Nucleus accumbens (tissue), 56 donors: ENCODE measurements at places on chromosomes 2 and 18.

- DNase-seq: no peak
Measured at GRCh38 chr2:159807183-159808031, 9.4 kb upstream of the CD302 start.

DNA sequence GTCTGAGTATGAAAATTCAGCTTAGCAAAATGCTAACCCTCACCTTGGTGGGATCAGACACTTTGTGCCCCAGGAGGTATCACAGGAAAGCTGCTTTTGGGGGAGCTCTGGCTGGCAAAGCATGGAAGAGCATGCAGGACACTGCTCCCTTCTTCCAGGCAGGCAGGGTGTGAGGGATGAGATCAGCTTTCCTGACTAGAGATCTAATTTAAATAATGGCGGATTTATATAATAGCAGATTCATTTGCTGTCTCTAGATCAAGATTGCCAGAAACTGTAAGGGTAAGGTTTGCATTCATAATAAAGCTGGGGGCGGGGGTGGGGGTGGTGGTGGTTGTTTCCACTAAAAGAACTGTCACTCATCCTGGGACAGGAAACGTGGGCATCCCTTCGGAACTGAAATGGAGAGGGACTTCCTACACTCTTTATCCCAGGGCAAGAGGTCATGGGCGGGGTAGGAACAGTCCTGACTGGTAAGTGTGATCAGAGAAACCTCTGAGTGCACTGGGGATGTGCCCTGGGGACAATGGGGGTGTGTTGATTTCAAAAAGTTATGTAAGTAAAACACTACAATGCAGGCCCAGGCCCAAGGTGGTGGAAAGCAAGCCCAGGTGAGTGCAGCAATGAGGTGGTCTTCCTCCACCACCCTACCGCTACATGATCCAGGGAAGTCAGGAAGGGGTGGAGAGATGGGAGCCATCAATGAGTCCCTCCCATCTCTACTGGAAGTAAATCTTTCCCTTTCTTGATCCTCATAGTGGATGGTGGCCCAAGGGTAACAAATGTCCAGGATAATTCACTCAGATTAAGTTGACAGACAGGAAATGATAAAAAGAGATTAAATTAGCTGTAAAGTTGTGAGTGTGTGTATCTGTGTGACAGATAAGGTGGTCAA is 171.4 kb upstream of the SERPINE2 start:
- DNase-seq: no peak

DNA sequence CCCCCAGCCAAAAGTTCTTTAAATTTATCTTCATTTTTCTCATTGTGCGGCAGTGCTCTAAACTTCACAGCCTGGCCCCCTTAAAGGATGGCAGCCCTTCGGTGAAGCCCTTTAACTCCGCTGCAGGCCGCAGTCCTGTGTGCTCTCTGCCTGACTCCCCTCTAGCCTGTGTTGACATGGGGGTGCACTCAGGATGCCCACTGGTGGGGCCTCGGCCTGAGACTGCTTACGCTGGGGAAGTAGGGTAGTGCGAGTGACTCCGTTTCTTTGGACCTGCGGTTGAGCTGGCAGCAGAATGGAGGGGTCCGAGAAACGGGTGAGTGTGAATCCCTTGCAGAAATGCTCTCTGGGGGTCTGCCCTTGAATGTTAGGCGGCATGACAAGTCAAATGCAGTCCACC is 5.6 kb downstream of the RAB12 start:
- no peak for DNase-seq

- DNase-seq: no peak
Measured at GRCh38 chr2:110718990-110719389, 13.4 kb upstream of the ACOXL start.

DNA sequence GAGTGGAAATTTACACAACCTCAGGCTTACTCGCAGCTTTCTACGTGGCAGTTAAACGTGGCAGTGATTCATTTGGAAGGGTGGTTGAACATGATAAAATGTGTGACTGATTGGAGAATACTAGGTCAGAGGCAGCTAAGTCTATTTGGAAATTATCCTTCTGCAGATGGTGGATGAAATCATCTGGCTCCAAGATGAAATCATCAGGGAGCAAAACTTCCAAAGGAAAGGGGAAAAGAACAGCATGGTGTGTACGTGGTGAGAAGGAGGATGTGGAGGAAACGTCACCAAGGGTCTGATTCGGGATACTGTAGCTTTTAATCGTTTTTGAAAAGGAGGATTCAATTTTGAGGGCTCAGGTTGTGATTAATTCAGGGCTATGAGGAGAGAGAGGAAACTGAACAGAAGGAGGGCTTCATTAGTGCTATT is 47.9 kb downstream of the COL3A1 start:
- no peak for DNase-seq

- DNase-seq: no peak
Measured at GRCh38 chr18:44568986-44569385, 111.7 kb upstream of the SETBP1 start.

DNA sequence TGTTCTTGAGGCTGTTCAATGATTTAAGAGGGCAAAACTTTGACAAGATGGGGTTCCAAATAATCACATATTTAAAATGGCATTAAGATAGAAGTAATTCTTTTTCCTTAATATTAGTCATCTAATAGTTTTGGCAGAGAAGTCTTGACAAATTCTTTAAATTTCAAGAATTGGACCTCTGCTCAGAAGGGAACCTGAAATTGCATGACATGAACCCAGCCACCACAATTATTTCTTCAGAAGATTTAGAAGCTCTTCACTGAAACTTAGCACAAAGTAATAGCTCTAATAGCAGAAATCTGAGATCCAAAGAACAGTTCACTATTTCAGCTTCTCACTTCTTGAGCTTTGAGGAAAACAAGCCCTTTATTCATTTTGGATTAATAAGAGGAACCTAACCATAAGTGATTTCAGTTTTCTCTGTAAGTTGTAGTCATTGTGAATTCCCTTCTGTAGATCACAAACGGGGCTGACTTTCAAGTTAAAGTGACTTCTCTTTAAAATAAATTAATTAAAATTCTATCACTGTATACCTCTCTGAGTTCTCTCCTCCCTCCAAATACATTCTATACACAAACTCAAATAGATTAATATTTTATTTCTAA is 100.6 kb upstream of the ITGA4 start:
- no peak for DNase-seq

DNA sequence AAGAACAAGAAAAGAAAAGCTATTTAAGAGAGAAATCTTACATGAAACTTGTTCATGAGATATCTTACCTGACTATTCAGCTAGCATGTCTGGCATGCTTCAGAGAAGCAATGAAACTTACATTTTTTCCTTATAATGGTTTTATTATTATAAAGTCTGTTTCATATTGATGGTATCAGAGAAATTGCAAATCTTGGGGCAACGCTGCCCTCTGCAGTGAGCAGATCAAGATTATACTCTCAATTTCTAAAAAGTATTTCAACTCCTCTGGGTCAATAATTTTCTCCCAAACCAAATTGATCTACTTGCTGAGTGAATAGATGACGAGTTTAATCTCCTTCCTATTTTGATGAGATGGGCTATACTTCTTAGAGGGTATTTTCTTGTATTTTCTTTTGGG is 235.6 kb downstream of the NUP35 start:
- DNase-seq: no peak

- no peak for DNase-seq
Measured at GRCh38 chr2:45285311-45285710, 276.1 kb upstream of the SIX2 start.

DNA sequence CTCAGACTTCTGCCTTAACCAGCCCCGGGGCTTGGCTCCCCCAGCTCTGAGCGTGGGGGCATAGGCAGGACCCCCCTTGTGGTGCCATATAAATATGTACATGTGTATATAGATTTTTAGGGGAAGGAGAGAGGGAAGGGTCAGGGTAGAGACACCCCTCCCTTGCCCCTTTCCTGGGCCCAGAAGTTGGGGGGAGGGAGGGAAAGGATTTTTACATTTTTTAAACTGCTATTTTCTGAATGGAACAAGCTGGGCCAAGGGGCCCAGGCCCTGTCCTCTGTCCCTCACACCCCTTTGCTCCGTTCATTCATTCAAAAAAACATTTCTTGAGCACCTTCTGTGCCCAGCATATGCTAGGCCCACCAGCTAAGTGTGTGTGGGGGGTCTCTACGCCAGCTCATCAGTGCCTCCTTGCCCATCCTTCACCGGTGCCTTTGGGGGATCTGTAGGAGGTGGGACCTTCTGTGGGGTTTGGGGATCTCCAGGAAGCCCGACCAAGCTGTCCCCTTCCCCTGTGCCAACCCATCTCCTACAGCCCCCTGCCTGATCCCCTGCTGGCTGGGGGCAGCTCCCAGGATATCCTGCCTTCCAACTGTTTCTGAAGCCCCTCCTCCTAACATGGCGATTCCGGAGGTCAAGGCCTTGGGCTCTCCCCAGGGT is 5.5 kb downstream of the CTDSP1 start:
- no peak for DNase-seq

GRCh38 chr2:176931588-176932563 is 280.7 kb upstream of the HNRNPA3 start:
- no peak for DNase-seq

DNA sequence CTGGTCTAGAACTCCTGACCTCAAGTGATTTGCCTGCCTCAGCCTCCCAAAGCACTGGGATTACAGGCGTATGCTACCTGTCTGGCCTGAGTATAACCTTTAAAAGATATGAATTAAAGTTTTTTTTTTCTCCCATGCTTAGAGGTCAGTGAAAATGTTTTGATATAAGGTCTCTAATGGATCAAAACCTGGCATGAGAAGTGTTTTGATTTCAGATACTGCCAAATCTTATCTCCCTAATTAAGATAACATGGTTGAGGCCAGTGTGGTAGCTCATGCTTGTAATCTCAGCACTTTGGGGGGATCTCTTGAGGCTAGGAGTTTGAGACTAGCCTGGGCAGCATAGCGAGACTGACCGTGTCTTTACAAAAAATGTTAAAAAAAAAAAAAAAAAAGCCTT is 41.2 kb downstream of the SNRPD1 start:
- DNase-seq: no peak

GRCh38 chr2:228446734-228447133 is 265.2 kb upstream of the SPHKAP start:
- DNase-seq: no peak

DNA sequence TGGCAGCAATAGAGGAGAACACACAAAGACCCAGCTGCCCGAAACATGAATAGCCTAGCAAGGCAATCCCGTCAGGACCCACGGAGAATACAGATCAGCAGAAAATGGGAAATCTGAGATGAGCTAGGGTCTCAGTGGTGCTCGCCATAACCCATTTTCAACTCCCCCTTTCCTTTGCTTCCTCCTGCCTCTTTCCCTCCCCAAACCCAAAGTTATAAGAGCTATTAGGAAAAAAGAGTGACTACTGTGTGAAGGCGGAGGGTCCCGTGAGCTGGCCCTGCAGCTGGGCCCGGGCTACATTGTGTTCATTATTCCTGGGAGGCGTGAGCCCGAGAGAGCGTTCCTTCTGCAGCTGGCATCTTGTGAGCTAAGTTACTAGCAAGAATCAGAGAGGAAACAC is 118.4 kb downstream of the PID1 start:
- no peak for DNase-seq

DNA sequence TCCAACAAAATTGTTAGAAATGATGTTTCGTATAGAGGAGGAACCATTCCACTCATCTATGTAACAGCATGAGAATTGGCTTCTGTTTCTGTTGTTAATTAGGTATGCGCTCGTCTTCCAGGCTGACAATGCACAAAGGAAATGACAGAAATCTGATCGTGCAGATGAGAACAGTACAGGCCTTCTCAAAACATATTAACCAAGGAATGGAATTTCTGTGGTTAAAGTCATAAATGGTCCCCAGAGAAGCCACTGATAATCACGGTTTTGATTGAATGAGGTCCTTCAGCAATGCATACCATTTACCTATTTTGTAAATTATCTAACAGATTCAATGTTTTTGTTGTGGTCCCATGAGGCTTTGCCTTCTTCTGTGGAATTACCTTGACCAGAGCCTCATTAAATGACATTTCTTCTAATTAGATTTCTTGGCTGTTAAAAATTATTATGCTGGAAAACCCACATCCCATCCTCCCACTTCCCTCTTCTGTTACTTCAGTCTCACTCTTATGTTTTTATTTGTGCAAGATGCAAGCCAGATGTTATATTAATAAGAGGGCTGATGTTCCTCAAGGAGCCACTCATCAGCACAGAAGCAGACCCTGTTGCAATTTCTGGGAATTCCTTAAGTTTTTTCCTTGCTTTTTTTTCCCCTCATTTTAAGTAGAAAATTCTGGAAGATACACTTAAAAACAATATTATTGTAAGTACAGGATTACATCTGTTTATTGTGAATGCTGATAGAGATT is 395.8 kb downstream of the PID1 start:
- no peak for DNase-seq

GRCh38 chr2:146979746-146980145 is 865.1 kb upstream of the ACVR2A start:
- DNase-seq: no peak
